Activated T-helper 2 cell treated with anti-CD3 and anti-CD28 coated beads, Interferon-gamma antibody, Interleukin-2, Interleukin-4, amounts not matched to agents 10 μg/mL and 5 μg/mL and 100 μg/mL, durations not matched to agents 14 hours and 24 hours and 36 hours (primary cell): ENCODE measurements at places on chromosomes 11 and 22.

DNA sequence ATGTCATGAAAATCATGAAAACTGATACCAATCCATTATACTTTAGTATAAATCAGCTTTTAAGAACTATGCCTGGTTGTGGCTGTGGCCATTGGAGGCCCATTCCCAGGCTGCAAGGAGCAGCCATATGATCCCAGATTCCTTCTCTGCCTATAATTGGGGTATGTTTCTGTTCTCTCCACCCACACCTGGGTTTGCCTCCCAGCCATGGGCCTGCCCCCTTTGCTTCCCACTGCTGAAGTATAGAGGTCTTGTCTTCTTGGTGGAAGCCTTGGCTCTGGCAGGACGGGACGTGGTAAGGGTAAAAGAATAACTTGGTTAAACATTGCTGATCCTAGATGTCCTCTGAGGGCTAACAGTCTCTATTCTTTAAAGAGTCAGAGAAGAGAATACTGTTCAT lies 2.4 kb downstream of the MICAL2 start:
- DNase-seq, result no peak

GRCh38 chr11:2383852-2384804 lies 7.0 kb downstream of the CD81 start:
- no peak for DNase-seq

DNA sequence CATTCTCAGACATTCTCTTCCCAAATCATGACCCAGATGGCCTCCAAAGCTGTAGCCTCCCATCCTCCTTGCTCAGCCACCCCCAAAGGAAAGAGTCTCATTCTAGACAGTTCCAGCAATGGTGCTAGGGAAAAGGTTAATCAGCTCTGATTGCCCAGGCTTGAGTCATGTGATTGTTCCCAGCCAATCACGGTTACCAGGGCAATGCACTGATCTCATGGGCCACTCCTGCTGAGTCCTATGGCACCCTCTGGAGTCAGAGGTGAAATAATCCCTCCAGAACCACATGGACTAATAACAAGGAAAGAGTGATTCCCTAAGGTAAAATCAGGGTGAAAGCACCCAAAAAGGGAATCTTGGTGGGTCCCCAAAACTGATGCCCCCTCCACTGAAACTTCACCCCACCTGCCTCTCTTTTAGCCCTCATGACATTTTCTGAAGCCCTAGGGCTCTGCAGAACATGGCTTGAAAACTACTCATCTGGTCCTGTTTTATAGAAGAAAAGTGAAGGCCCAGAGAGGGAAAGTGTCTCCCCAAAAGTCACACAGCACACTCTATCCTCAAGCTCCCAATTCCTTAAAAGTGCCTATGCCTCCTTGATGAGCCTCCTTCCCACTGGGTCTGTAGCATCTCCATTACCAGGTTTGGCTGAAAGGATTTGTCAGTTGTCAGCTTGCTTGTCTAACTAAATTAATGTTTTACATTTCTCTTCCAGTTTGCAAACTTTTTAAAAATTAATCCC lies 203.7 kb downstream of the MN1 start:
- DNase-seq, result no peak

GRCh38 chr11:16793009-16793408 lies 54.6 kb downstream of the C11orf58 start:
- no peak for DNase-seq

GRCh38 chr11:70671083-70671482 lies 272.8 kb downstream of the CTTN start:
- DNase-seq, result no peak

DNA sequence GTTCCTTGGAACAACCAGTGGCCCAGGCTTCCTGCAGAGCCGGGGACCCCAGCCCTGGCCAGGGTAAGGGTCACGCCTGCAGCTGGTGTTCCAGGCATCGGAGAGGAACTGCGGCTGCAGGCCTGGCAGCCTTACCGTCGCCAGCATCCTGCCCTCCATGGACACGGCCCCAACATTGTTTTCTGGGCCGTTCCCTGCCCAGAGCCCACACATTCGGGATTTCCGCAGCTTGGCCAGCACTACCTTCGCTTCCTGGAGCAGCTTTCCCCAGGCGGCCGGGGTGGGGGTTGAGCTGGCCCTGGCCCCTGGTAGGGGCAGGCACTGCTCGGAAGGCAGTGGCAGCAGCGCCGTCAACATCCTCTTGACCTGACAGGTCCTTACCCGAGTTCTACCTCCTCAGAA lies 17.7 kb downstream of the TXN2 start:
- no peak for DNase-seq

- no peak for DNase-seq
Measured at GRCh38 chr11:120211522-120212258, 858 bp downstream of the OAF start.

GRCh38 chr22:19180740-19181410 lies 2.3 kb upstream of the SLC25A1 start:
- no peak for DNase-seq

- DNase-seq, result no peak
Measured at GRCh38 chr22:37263966-37264887, 18.1 kb upstream of the CYTH4 start.

DNA sequence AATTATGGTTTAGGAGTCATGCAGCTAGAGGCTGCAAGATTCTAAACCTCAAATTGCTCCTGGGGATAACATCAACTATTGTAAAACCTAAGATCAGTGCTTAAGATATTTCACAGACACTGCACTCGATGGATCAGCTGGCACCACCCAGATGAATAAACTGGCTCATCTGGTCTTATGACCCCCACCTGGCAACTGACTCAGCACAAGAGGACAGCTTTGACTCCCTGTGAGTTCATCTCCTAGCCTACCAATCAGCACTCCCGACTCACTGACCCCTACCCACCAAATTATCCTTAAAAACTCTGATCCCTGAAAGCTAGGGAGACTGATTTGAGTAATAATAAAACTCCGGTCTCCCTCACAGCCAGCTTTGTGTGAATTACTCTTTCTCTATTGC lies 782 bp upstream of the TTC12 start:
- no peak for DNase-seq

GRCh38 chr11:79466411-79466810 lies 25.6 kb upstream of the TENM4 start:
- DNase-seq, result no peak

GRCh38 chr11:122248131-122248530 lies 132.1 kb upstream of the BLID start:
- DNase-seq, result no peak

DNA sequence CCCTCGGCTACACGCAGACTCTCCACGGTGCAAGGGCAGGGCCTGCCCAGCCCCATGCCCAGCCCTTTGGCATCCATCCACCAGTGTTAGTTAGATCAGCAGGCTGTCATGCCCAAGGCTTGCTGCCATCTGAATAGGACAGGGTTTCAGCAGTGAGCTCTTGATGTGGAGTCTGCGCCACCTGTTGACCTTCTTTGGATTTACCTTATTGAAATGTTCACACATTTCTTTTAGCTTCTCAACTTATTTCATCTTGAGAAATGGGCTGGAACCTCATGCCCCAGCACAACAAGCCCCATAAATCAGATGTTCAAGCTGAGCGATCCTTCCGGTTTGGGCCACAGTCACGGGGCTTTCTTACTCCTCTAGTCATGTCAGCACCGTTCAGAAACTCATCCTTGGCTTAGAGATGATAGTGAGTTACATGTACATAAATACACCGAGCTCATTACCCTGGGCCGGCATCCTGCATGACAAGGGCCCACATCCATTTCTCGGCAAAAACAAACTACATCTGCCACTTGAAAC lies 61.7 kb downstream of the PARVB start:
- DNase-seq, result peak; percentile 11

DNA sequence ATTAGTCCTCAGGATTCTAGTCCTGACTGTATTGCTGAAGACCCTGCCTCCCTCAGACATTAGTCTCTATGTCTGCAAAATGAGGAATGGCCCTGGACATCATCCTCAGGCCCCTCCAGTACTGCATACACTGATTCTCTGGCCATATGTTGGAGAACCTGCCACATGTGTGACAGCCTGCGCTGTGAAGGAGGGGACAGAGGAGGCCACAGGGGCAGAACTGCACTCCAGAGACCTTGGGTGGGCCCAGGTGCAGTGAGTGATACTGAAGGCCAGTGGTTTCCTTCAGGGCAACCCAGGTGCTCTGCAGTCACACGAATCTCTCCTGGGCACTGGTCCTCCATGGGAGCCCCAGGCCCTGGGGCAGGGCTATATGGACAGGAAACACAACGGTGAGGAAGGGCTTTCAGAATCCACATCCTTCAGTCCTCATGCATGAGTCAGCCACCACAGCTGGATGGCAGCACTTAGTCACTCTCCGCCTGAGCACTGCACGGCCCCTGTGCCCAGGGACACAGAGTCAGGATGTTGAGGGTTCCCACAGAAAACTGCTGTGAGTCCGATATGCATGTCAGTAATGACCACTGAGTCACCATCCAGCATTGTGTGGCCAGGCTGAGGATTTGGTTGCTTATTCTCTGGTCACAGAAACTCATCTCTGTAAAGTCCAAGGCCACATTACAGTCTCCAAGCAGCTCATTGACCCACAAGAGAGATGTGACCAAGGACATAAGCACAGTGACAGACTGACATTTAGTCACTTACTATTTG lies 39.7 kb downstream of the ME3 start:
- peak; percentile 14 for DNase-seq

- DNase-seq, result no peak
Measured at GRCh38 chr11:45161252-45162063, 15.0 kb downstream of the PRDM11 start.

GRCh38 chr11:76256448-76256847 lies 50.1 kb upstream of the WNT11 start:
- DNase-seq, result no peak

DNA sequence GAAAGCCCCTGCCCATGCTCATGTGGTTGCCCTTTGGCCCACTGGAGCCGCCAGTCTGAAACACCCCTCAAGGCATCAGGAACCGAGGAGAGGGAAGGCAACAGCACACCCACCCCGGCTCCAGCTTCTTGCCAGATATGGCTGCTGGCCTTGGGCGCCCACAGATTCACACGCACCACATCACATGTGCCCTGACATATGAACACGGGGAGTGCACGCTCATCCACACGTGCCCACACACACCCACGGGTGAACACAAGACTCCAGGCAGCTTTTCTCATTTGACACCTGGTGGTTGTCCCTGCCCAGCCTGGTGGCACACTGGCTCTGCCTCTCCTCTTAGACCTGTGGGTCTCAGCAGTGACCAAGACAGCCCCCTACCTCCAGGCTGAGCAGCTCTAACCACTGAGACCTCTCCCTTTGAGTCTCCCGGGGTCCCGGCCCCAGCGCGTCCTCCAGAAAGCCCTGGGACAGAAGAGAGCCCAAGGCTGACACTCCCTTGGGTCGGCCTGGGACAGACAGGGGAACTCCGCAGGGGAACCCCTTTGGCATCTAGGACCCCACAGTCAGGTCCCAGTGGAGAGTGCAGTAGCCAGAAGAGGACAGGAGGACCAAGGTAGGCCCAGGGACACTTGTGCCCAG lies 2.7 kb upstream of the MAPK12 start:
- DNase-seq, result no peak

DNA sequence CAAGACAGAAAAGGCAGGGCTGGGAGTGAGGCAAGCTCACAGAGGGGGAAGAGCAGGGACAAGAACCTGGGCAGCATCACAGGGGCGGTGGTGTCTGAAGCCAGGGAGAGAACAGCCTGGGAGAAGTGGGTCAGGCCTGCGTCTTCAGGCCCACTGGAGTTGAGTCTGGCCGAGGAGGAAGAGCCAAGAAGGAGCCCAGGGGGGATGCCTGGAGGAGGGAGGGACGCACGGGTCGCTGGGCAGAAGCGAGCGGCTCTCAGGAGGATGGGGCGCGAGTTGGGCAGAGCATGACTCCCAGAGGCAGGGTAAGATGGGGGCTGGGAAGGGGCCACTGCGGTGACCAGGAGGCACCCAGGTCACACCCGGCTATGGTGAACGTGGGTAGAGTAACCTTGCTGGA lies 18.5 kb downstream of the LRFN4 start:
- DNase-seq, result no peak

GRCh38 chr22:17359501-17359900 lies 9.8 kb upstream of the CECR2 start:
- DNase-seq, result no peak

DNA sequence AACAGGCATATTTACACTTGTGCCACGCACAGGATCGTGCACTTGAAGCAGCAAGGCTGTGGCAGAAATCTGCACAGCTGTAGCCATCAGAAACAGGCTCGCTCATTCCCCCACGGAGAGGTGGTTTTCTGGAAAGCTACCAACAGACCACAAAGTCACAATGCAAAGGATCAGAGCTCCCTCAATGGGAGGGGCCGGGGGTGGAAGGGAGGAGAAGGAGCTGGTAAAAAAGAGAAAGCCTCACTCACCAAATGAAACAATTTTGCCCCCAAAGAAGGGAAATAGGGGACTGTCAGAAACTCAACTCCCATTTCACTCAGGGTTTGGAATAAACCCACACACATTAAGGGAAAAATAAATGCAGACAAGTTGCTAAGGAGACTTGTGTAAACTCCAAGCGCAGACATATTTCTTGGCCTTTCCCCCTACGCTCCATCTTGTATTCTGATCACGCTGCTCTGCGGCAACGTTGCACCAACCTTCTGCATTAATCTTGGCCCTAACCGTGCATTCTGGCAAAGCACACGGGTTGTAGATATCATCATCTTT lies 43.2 kb upstream of the BLID start:
- DNase-seq, result no peak

- peak; percentile 22 for DNase-seq
Measured at GRCh38 chr11:125941619-125942611, 3.9 kb upstream of the VSIG10L2 start.

DNA sequence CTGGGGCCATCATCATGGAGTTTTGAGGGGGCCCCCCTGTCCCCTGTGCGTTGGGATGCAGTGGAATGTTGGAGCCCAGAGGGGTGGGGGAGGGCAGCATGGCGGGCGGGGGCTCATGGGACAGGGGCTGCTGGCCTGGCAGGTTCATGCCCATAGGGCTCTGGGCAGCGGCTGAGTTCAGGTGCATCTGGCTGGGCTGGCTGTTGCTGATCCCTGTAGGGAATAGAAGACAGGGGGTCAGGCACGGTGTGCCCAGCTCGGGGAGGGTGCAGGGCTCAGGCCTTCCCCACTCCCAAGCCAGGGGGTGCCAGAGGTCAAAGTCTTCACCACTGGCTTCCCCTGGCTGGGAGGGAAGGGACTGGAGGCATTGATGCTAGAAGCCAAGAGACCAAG lies 15.6 kb downstream of the CXCR5 start:
- no peak for DNase-seq

- DNase-seq, result no peak
Measured at GRCh38 chr11:23767576-23767975, 729.3 kb upstream of the LUZP2 start.

- no peak for DNase-seq
Measured at GRCh38 chr22:38782402-38783094, 11.4 kb downstream of the DNAL4 start.

DNA sequence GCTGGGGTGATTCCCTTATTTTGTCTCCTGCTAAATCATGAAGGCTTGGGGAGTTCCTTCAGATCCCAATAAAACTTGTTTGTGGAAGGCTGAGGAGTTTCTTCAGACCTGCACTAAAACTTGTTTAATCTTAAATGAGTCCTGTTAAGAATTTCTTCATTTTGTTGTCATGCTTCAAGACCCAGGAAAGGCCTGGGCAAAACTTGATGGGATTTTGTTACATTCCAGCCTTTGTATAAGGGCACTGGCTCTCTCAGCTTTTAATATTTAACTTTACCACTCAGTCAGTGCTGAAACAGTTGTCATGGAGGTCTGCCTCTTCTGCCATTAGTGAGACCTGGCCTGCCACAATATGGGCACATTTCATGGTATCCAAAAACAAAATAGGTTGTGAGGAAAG lies 699.0 kb downstream of the ETS1 start:
- DNase-seq, result no peak
